ENCODE measurements at places on chromosomes 7 and 10. TPM values are rescaled to one million over a fixed set of nuclear protein-coding genes. Genes with fewer than 3 reads are reported as not detected.

- H3K4me3 ChIP-seq, result no peak overlapping the region
- H3K36me3 ChIP-seq, result no peaks in the 10 kb centered on the region
- no peaks in the 10 kb centered on the region for H3K27me3 ChIP-seq
- H3K4me1 ChIP-seq, result peaks cover 20% of the 10 kb centered on the region
Measured at GRCh38 chr7:106183952-106184351, 71.8 kb upstream of the SYPL1 start.

DNA sequence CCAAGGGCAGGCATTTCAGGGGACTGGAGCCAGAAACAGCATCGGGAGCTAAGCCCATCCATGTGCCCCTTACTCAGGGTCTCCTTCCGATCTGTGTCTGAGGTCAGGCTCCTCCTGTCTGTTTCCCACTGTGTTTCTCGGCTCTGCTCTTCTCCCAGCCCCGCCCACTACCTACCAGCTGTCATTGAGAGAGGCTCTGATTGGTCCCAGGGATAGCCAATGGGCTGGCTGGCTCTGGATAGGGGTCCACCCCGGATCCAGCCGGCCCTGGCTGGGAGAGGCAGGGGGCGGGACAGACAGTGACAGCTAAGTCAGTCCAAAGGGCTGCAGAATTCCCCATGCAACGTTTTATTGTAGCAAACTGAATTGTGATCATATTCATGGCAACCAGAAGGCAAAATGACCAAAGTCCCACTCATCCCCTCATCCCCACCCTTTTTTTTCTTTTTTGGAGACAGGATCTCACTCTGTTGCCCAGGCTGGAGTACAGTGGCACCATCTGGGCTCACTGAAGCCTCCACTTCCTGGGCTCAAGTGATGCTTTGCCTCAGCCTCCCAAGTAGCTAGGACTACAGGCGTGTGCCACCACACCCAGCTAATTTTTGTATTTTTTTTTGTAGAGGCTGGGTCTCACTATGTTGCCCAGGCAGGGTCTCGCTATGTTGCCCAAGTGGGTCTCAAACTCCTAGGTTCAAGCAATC is 76.3 kb downstream of the CLIP2 start:
- no peaks in the 10 kb centered on the region for H3K27me3 ChIP-seq
- DNase-seq, result peak; percentile 46
- H3K4me1 ChIP-seq, result no peaks in the 10 kb centered on the region
- H3K4me3 ChIP-seq, result no peak overlapping the region
- H3K27ac ChIP-seq, result no peak overlapping the region

- no peak overlapping the region for H3K4me3 ChIP-seq
- DNase-seq, result no peak
- H3K36me3 ChIP-seq, result peaks cover 4% of the 10 kb centered on the region
- H3K27ac ChIP-seq, result no peak overlapping the region
Measured at GRCh38 chr10:25064401-25064800, 48.0 kb downstream of the THNSL1 start.

Gene TRPV5
- total RNA-seq, result not detected
